ENCODE measurements at places on chromosomes 6 and 20.

GRCh38 chr6:125469915-125470314, 168.1 kb upstream of the HDDC2 start:
- no peak for DNase-seq

- DNase-seq, result no peak
Measured at GRCh38 chr6:165584541-165584940, 78.5 kb downstream of the PDE10A start.

DNA sequence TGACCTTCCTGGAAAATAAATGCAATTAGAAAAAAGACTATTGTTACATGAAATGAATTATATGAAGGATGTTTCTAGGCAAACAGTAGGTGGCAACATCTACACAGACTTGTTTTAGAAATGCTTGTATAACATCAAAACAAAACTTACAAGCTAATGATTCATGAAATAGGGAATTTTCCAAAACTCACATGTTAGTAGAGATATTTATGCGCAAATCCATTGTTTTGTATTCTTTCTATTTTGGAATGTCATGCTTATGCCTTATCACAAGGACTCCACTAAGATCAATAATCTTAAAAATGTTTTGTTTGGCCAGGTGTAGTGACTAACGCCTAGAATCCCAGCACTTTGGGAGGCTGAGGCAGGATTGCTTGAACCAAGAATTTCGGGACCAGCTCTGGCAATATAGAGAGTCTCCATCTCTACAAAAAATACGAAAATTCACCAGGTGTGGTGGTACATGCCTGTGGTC, 32.3 kb upstream of the LGSN start:
- no peak for DNase-seq

DNA sequence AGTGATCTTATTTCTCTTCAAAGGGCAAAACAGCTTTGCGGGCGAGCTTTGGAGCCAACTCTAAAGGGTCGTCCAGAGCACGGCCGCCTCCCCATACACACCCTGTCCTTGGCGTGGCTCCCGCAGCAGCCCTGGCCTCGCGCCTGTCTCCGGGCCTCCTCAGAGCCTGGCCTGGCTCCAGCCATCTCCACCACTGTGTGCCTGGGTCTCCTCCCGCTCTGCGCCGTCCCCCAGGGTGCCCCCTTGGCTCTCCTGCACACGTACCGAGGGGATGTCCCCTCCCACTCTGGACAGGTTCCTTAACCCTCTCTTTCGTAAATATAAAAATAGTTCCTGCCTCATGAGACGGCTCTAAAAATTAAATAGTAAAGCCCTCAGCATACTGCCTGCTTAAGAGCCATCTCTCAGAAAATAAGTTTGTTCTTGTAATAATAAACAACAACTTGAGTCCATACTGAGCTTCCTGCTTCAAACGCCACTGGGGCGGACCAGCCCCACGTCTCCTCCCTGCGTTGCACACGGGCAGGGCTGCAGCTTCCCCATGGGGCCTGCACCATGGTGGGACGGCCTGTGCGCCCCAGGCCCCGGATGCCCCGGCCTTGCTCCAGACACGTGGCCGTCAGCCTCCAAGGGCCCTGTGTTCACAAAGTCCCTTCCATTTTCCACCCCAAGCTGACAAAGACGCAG, 226.2 kb downstream of the TTLL2 start:
- DNase-seq, result no peak

DNA sequence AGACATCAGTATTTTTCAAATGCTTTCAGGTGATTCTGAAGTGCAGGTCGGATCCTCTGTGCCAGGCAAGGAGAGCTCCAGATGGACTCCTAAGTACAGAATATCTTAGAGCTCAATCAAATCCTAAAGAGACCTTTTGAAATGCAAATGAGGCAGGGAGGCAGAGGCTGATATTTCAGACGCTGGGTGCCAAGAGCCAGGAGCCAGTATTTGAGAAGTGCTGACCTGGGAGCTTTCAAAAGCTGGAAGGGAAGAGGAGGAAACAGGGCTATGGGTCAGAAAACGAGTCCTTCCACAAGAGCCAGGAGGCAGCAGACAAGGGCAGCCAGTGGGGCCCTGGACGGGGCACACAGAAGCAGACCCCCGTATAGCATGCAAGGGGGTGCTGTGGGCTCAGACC, 46.1 kb upstream of the DSN1 start:
- DNase-seq, result no peak

DNA sequence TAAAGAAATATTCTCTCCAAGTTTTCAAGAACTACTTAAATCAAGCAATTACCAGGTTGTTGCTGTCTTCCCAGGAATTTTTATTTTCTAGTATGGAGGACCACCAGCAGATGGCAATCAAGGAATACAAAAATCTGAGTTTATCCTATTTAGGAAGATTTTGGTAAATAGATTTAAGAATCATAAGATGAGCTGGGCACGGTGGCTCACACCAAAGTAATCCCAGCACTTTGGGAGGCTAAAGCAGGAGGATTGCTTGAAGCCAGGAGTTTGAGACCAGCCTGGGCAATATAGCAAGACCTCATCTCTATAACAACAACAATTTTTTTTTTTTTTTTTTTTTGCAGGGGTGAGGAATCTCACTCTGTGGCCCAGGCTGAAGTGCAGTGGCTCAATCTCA, 19.3 kb upstream of the SEC63 start:
- DNase-seq, result no peak

DNA sequence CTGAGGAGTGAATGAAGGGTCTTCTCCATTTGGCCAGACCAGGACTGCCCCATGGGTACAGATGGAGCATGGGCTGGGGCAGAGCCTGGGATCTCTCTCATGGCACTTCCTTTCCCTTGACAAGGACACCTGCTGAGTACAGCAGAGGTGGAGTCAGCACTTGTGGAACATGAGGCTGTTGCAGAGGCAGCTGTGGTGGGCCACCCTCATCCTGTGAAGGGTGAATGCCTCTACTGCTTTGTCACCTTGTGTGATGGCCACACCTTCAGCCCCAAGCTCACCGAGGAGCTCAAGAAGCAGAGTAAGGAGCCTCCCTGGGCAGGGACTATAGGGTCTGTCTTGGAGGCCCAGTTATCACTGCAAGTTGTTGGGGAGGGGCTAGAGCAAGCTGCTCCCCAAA, 29.6 kb downstream of the GSS start:
- DNase-seq, result no peak

DNA sequence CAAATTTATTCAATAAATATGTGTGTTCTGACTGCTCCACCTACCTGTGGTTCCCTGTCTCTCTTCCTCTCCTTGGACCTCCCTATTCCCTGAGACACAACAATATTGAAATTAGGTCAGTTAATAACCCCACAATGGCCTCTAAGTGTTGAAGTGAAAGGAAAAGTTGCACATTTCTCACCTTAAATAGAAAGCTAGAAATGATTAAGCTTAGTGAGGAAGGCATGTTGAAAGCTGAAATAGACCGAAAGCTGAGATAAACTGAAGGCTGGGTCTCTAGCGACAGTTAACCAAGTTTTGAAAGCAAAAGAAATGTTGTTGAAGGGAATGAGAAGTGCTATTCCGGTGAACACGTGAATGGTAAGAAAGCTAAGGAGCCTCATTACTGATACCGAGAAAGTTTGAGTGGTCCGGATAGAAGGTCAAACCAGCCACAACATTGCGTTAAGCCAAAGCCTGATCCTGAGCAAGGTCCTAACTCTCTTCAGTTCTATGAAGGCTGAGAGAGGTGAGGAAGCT, 34.1 kb downstream of the UST start:
- no peak for DNase-seq

GRCh38 chr20:3398681-3399252, 8.7 kb downstream of the DNAAF9 start:
- no peak for DNase-seq

DNA sequence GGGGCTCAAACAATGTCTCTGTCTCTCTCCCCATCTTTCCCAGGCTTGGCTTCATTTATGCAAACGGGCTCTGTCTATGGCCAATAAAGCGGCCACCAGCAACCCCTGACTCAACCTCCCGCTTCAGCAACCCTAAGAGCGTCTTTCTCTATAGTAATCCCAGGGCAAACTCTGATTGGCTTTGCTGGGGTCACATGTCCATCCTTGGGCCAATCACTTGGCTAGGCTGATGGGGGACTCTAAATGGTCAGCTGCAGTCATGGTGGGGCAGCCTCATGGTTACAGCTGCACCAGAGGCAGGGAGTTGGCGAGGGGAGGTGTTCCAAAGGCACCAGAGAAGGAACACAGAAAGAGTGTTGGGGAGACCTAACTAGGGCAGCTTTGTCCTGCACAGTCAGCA, 68.5 kb upstream of the BLCAP start:
- DNase-seq, result no peak

DNA sequence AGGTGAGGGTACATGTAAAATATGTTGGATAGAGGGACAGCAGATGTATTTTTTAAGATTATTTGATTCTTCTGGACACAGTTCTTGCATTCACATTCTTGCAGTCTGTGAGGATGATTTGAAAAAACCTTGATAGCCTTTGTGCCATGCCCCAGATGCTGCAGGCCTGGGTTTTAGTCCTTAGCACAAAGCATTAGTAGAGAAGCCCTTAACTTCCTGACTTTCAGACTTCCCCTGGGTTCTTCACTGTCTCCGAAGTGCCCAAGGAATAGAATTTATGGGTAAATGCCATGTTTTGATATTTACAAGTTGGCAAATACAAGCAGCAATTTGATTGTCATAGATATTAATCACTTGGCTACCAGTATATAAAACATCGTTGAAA, 67.6 kb upstream of the SUPT3H start:
- DNase-seq, result no peak

GRCh38 chr6:129903082-129903481, 42.0 kb upstream of the TMEM244 start:
- no peak for DNase-seq

DNA sequence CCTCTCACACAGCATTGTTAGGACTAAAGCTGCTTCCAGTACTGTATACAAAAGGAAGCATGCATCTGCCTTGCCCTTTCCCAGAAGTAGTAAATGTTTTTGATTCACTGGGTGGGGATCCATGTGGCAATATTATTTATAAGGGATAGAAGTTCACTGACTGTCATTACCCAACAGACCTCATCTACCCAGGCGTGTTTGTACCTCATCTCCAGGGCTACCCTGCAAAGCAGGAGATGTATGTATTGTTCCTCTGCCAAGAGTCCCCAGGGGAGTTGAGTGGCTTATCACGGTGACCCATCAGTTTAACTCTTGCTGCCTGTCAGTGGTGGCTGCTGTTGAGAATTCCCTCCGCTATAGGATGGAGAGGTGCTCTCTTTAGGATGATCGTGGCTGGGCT, 42.5 kb downstream of the SLC24A3 start:
- DNase-seq, result no peak

DNA sequence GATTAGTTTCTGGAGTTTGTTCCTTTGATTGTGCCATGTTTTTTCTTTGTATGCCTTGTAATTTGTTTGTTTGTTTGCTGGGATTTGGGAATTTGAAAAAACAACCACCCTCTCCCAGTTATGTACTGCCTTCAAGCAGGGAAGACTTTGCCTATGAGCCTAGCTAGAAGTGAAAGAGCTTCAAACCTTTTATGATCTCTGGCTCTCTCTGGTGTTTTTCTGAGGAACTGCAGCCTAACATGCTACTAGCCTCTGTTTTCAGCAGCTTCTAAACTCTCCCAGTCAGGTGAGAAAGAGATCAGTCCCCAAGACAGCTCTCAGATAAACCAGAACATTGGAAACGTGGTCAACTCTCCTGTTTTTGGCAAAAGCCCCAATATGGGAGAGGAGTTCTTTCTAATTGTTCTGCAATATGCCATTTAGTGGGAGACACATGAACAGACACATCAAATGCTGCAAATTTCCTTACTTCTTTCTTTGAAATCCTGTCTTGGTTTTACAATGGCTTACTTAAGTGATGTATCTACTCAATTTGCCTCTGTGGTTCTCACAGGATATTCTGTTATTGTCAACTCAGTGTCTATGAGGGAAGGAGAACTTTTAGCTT, 58.9 kb upstream of the SERINC1 start:
- no peak for DNase-seq

DNA sequence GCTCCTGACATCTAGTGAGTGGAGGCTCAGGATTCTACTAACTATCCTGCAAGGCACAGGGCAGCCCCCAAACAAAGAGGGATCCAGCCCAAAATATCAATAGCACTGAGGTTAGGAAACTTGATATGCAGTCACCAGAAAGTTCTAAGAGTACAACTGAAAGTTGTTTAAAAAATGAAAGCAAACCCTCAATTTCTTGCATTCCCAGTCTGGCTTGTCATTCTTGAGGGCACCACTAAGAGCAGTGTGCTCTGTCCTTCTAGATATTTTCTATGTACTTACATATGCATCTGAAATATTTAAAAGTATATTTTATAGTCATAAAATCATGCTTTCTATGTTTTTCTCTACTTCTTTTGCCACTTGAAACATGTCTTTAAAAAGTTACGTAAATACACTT, 35.9 kb downstream of the CST8 start:
- no peak for DNase-seq

GRCh38 chr6:2633736-2634135, 117.0 kb downstream of the MYLK4 start:
- no peak for DNase-seq

GRCh38 chr6:24125980-24126379, at the start of gene NRSN1:
NRSN1 (plus strand) TSS chr6:24126215; CDS start chr6:24134328, 8,113 bp downstream.
- no peak for DNase-seq

GRCh38 chr20:7226156-7226555, 458.7 kb downstream of the BMP2 start:
- no peak for DNase-seq

- DNase-seq, result no peak
Measured at GRCh38 chr6:1363729-1364572, 25.4 kb upstream of the FOXF2 start.

- no peak for DNase-seq
Measured at GRCh38 chr6:13302291-13302690, 26.0 kb downstream of the TBC1D7 start.

- no peak for DNase-seq
Measured at GRCh38 chr6:167162591-167162990, 4.8 kb upstream of the GPR31 start.

DNA sequence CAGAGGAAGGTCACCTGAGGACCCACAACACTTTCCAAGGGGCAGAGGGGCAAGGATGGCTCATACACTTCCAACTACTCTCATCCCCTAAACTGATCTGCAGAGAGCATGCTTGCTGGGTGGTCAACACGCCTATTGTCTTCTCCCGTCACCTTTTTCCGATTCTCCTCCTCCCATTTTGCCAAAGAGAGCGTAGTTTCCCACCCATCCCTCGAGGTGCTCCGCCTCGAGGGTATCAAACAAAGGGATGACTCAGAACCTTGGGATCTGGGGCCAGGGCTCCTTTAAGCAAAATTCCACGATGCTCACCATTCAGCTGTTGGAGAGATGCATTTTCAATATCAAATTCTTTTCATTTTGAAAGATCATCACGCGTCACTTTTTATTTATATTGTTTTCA, 507.5 kb upstream of the SULF2 start:
- no peak for DNase-seq

- peak; percentile 86 for DNase-seq
Measured at GRCh38 chr20:8131598-8132483, at the start of gene PLCB1. PLCB1 (plus strand) TSS chr20:8132266; CDS start chr20:8132652, 386 bp downstream.

GRCh38 chr6:15399641-15400470, 154.0 kb downstream of the JARID2 start:
- DNase-seq, result no peak

DNA sequence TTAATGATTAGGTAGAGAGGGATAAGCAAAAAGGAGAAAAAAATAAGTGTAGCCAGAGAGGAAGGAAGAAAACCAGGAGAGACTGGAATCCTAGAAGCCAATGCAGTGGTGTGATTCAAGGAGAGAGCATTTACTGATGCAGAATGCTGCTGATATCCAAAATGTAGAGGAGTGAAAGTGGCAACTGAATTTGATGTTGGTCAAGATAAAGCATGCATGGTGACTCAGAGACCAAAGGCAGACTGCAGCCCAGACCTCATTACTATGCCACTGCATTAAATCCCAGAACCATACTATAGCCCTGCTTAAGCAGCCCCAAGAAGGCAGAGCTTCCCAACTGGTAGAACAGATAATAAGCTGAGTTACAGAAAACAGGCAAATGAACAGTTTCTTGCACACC, 15.8 kb downstream of the KLHL32 start:
- DNase-seq, result no peak

All from activated T-cell treated with anti-CD3 and anti-CD28 coated beads, Interleukin-2, amount 50 U/mL, for 24 hours (primary cell).